ENCODE measurements at places on chromosomes 1 and 21.
A peak's percentile ranks its signal among the peaks of the same experiment; 100 is the strongest.

DNA sequence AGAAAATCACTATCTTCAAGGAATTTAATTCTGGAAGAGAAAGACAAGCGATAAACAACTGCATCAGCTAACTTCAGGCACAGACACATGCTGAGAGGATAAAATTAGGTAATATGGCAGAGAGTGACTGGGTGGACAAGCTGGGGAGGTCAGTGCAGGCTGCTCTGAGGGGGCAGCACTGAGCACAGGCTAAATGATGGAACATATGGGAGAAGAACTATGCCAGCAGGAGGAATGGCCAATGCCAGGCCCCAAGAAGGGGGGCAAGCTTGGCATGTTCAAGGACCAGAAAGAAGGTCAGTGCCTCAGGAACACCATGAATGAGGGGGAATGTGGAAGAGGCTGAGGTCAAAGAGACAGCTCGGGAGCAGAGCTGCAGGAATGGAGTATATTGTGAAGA, 190.7 kb upstream of the MAP1LC3C start:
- DNase-seq = no peak

DNA sequence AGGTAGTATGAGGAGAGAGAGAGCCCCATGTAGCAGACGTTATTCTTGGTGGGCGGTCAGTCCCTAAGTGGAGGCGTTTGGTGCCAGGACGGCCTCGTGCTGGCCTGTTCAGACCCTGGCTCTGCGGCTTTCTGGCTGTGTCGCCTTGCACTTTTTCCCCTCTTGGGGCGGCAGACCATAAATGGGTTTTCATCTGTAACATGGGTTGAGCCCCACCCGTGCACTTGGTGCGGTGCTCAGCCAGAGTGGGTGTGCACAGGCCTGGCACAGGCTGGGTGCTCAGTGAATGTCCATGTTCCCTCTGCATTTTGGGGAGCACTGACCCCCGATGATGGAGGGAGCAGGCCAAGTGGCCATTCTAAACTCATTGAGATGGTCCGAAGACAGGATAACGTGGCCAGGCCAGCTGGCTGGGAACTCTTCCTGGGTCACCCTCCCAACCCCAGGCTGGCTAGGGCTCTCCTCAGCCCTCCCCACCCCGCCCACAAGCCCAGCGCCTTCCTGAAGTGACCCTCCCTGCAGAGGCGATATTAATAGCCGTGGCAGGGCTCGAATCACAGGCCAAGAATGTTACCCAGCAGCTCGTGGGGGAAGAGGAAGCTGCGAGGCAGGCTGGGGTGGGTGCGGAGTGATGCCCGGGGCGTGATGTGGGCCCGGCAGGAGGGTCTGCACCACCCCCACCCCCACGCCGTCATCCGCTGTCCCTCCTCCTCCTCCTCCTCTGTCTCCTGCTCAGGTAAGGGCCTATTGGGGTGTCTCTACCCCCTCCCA, 78.5 kb downstream of the ARHGEF10L start:
- no peak for DNase-seq

GRCh38 chr21:22649246-22649645, 1651.0 kb downstream of the NCAM2 start:
- DNase-seq = no peak

GRCh38 chr1:29256979-29257804, 20.9 kb downstream of the PTPRU start:
- DNase-seq = no peak

DNA sequence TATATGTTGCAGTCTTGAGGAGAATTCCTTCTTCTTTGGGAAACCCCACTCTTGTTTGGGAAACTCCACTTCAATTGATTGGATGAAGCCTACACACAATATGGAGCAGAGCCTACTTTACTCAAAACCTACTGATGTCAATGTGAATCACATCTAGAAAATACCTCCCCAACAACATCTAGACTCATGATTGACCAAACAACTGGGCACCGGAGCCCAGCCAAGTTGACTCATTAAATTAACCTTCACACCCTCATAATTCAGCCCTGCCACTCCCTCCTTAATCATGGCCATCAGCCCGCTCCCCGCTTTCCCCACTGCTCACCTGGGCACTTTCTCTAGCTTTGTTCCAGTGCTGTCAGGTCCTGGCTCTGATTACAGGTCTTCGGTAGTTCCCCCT, 208.1 kb upstream of the MAP1LC3C start:
- no peak for DNase-seq

- no peak for DNase-seq
Measured at GRCh38 chr1:173113015-173113741, 62.4 kb upstream of the TNFSF18 start.

DNA sequence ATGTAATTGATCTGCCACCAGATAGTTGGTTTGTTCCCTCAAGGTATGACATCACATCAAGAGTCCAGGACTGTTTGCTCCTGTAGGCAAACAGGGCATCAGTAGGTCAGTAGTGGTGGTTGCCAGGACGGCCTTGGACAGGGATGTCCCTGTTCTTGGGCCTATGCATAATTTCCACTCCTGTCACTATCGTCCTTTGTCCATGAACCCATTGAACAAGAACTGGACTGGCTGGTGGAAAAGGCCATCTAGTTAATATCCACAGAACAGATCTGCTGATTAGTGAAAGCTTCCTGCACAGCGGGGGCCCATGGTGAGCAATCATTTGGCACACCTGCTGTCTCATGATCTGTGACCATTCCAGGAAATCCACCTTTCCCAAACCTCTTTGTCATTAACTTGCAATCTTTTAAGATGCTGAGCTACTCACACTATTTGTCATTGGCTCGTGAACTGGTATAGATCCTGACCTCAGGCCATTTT, 12.4 kb upstream of the BSDC1 start:
- DNase-seq = no peak

DNA sequence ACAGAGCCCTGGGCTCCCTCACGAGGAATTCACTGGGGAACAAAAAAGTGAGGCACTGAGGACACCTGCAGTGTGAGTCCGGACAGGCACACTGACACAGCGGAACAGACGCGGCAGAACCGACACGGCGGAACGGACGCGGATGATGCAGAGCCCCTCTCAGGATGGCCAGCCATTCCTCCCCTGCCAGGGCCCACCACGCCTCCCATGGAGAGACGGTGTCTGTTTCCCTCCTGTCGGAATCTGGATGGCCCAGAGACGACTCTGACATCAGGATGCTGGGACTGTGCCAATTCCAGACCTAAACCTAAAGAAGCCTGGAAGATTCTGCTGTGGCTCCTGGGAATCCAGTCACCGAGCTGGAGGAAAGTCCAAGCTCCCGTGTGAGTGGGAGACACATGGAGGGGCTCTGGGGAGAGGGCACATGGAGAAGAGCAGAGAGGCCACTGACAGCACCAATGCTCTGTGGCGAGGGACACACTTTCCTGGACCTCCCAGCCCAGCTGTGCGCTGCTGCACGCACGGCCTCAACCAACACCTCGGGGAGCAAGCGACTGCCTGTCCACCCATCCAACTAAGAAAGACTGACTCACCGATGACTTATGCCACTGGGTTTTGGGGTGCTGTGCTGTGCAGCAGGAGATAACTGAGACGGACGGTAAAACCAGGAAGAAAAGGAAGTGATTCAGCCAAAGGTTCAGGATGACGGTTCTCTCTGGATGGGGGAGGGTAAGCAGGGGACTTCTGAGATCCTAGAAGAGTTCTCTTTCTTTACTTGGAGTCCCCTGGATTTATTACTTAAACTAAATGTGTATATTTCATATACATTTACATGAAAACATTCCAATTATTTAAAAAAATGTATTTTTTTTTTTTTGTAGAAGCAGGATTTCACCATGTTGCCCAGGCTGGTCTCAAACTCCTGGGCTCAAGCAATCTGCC, 23.3 kb downstream of the ZBTB17 start:
- peak; percentile 74 for DNase-seq

GRCh38 chr1:212871976-212872375, 13.9 kb downstream of the FLVCR1 start:
- no peak for DNase-seq

DNA sequence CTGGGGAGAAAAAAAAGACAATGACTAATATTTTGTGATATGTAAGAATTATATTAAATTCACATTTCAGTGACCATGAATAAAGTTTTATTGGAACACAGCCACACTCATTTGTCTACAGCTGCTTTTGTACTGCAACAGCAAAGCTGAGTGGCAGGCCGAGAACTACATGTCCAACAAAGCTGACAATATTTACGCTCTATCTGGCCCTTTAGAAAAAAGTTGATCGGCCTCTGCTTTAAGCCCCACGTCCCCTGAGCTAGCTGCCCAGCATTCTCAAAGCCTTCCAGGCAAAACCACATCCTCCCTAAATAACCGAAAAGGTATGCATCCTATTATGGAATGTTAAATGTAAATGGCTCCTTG, 8.6 kb downstream of the SLC2A1 start:
- DNase-seq = no peak

GRCh38 chr1:158013840-158014730, 20.6 kb downstream of the KIRREL1 start:
- DNase-seq = no peak

GRCh38 chr21:45259206-45259840, 28.4 kb downstream of the POFUT2 start:
- DNase-seq = no peak

- DNase-seq = peak; percentile 4
Measured at GRCh38 chr1:170881268-170882265, 53.8 kb upstream of the MROH9 start.

DNA sequence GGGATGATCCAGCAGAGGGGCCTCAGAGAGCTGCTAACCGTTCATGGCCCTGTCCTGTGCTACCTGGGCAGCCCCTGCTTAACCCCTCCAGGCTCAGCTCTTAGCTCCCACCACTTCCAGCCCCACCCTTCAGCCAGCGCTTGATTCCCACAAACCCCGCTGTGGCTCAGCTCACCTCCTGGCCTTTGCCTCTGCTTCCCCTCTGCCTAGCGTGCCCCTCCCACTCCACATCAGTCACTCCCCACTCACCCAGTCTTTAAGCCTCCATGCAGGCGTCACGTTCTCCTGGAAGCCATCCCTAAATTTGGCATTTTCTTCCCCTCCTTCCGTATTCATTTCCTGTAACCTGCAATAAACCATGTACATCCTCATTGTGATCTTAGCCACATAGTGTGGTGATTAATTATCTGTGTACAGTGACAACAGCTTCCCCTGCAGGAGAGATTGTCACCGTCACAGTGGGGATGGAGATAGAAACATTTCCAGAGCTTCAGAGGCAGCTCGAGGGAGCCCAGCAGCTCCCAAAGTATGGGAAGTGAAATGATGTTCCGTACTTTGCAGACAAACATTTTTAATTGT, 65.5 kb downstream of the EPHB2 start:
- DNase-seq = no peak

DNA sequence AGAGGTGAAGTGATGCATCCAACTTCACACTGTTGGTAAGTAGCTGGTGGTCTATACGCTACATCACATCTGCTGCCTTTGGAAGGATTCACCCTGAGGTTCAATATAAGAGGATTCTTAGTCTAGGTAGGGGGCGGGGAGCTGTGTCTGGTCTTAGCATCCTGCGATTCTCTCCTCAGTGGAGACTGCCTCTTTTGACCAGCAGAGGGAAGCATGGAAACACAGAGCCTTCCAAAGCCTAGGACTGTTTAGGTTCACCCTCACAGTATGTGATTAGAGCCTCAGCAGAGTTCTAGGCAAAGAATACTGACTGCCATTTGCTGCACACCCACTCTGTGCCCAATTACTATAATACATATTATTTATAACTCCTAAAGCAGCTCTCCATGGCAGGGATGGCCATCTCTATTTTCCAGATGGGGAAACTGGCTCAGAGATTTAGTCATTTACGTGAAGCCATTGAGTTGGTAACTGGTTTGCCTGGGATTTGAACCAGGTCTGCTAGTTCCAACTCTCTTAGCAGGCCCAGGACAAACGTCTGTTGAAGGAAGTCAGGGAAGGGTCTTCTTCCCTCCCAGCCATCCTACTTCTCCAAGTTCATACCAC, 28.9 kb upstream of the EFCAB14 start:
- peak; percentile 4 for DNase-seq

DNA sequence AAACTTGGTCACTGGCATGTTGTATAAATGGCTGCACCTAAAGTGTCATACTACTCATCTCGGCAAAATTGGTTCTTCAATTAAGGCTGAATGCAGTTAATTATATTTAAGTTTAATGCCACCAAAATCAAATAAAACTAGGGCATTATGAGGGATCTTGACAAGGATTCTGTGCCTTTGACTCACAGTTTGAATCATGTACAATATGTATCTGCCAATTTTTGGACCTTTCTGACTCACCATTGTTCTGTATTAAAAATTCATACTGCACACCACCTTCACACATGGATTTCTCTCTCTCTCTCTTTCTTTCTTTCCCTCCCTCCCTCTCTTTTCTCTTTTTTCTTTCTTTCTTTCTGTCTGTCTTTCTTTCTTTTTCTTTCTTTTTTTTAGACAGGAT, 14.1 kb upstream of the STXBP3 start:
- no peak for DNase-seq

GRCh38 chr1:35894183-35894582, 11.2 kb downstream of the AGO1 start:
- DNase-seq = no peak

DNA sequence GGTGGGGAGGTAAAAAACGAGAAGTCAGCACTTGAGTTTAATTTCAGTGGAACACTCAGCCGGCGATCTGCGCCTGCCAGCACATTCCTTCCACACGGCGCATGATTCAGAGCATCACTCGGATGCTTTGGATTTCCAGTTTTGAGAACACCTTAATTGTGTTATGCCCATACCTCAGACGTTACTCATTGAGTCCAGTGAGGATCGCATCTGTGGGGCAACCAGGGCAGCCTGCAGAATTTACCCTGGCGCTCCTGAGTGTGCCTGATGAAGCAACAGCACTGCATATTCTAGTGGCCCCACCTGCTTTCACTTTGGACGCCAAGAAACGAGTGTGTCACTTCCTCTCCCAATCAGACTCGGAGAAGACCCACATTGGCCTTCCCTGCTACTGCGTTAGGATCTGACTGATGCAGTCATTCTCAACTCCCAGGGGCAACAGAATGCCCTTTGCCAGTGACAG, 19.9 kb downstream of the FAM89A start:
- peak; percentile 7 for DNase-seq

DNA sequence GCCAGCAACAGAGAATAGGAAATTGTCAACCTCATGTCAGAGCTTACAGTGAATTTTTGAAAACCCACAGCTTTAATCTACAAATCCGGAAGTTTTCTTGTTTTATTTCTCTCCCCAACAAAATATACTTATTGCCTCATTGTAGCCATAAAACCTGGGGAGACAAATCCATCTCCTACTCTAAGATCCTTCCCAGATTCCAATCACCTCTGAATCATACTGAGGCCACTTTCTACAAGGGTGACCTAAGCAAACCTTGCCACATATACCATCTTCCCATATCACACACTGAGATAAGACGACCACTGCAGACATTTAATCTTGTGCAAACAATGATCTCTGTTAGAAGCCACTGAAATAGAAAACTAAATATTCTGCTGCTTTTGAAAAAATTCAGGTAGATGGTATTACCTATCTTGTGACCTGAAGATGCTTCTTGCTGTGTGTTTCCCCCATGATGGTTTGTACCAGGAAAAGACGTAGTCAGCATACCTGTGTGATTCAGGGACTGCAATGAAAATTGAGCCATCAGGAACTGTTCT, 171.5 kb upstream of the DUSP10 start:
- DNase-seq = no peak

- no peak for DNase-seq
Measured at GRCh38 chr1:199362996-199363395, 664.5 kb upstream of the NR5A2 start.

Measured in activated CD4-positive, alpha-beta T cell treated with anti-CD3 and anti-CD28 coated beads, Interleukin-2, Interleukin-4, amounts not matched to agents 100 ng/mL and 50 ng/mL, durations not matched to agents 16 hours and 8 hours (primary cell).